Activated T-cell treated with anti-CD3 and anti-CD28 coated beads, Interleukin-2, amount 50 U/mL, for 72 hours (primary cell): ENCODE measurements at places on chromosomes 11 and 22.

DNA sequence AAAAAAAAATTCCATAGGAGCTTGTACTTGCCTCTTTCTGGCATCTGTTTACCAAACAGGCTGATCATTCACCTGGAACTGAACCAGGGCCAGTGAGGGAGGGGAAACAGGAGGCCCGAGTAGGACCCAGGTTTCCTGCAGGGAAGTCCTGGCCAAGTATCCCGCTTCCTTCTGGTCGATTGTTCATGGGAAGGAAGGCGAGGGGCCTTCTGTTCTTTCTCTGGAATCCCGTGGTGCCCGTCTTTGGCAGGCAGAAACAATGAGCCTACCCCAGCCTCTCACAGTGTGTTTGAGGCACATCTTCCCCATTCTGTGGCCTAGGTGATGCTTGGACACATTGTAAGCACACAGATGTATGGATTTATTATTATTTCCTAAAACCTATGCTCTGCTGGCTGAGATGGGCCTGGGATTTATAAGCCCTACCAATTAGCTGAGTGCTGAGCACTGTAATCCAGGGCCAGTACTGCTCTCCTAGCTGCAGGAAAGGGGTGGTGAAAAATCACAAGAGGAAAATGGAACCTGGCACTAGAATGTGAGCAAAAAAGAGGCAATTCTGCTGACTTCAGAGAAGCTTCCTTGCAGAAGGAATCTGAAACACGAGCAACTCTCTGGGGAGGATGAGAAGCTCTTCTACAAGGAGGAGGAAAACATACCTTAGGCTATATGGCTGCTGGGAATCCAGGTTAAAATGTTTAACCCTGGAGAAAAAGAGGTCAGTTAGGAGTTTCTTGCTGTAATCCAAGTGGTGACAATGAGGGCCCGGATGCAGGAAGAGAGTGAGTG is 53.5 kb downstream of the PRR5L start:
- no peak for DNase-seq

DNA sequence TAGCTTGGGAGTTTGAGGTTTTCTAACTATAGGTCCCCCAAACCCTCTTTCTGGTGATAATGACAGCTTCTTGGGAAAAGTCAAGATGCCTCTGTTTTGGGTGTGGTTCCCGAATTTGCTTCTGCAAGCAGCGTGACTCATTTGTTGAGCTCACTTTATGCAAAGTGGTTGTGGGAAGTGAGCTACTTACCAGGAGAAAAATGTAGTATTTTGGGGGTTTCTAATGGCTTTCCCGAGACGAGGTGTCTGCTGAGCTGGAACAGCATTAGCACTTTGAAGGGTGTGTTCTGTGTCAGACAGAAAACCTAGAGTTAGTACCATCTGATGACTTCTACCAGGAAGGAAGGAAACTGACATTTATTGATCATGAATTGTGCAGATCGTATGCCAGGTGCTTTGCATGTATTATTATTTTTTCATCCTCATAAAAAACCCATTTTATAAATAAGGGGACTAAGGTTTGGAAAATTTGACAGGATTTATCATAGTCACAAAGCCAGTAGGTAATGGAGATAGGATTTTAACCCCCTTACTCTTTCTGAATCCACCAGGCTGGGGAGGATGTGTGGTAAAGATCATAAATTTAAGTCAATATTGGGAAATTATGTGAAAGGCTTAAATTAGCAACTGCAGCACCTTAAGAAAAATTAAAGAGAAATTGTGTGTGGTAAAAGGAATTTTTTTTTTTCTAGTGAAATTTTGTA is 108.8 kb upstream of the CD44 start:
- peak; percentile 16 for DNase-seq

DNA sequence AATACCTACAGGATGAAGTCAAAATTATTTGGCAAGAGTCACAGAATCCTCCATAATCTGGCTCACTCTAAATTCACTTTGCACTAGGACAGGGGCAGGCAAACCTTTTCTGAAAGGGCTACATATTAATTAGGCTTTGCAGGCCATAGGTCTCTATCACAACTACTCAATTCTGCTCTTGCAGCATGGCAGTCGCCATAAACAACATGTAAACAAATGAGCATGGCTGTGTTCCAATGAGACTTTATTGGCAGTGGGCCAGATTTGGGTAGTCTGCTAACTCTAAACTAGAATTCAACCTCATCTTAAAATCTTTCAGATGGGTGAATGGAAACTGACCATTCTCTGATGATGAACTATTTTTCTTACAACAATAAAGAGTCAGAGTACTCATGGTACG is 5.8 kb downstream of the THRSP start:
- DNase-seq = no peak

GRCh38 chr11:87030458-87031054 is 7.2 kb upstream of the TMEM135 start:
- DNase-seq = no peak

- DNase-seq = no peak
Observed at GRCh38 chr22:45817745-45818423, 146.2 kb downstream of the ATXN10 start.

DNA sequence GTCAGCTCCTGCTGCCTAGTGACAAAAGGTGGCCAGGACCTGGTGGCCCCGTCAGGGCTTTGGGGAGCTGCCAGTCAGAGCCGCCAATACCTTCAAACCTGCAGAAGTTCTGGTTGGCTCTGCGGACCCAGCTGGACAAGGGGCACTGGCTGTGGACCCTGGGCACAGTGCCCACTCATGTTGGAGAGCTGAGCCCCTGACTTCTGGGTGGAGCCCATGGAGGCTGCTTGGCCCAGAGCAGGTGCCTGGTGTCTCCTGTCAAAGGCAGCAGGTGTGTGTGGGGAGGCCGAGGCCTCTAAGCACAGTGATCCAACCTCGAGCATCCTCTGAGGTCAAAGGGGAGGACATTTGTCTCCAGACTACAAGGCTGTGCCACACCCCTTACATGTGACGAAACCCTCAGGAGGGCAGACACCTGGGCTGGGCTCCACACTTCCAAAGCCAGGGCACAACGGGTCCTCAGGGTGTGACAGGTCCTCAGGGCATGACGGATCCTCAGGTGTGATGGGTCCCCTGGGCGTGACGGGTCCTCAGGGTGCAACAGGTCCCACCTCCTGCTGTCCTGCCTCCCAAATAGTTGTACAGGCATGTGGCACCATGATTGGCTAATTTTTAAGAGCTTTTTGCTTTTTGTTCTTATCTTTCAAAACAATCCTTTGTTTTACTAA is 37.0 kb downstream of the MUC2 start:
- no peak for DNase-seq

GRCh38 chr11:6438979-6439571 is 1.7 kb downstream of the HPX start:
- peak; percentile 24 for DNase-seq
